ENCODE measurements at places on chromosomes 6 and 20.

DNA sequence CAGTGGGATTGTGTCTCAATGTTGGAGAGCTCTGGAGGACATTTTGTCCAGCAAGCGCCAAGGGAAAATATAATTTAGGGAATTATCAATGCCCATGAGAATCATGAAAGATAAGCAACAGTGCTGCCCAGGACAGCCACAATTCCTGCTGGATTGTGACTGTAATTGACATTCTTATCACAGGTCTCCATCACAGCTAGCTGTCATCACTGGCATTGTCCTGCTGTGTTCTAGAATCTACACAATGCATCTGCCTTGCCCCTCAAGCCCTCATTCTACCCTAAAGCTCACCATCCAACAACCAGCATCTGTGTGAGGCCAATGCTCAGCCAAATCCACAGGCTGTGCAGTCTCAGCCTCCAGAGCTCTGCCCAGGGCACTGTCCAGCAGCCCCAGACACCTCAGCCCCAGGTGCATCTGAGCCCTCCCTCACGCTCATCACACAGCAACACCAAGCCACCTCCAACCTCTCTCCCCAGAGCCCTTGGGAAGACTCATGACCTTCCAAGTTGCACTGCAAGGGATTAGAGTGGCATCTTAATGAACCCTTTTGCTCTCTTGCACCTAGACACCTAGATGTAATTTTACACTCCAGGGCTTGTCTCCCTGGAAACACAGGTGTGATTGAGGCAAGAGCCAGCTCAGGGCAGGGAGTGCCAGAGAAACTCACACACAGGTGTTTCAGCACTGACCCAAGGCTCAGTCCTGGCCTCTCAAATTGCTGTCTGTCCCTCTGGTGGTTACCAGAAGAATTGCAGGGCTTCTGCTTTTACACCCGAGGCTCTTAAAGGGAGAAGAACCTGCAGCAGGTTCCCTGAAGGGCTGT is 85.2 kb upstream of the PHACTR3 start:
- peak; percentile 9 for DNase-seq

DNA sequence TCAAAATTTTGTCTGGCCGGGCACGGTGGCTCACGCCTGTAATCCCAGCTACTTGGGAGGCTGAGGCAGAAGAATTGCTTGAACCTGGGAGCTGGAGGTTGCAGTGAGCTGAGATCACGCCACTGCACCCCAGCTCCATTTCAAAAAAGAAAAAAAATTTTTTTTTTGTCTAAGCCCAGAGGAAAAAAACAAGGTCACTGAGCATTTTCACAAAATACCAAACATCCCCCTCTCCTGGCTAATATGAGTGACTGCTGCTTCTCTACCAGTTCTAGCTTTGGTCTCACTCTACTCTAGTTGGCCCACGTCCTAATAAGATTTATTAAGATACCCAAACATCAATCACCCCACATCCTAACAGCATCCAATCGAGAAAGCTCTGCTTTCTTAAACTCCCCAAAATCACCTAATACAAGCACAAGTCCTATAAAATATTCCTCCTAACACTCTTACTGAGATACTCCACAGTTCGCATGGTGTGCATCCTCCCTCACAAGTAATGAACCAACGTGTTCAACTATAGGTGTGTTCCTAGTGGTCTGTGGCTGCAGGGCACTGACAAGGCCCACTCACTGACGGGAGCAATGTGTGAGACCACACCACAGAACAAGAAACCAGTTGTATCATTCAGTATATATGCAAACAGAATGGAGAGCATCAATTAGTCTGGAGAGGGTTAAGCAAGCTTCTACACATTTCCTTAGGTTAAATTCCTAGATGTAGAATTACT is 64.2 kb downstream of the FKBP5 start:
- no peak for DNase-seq

DNA sequence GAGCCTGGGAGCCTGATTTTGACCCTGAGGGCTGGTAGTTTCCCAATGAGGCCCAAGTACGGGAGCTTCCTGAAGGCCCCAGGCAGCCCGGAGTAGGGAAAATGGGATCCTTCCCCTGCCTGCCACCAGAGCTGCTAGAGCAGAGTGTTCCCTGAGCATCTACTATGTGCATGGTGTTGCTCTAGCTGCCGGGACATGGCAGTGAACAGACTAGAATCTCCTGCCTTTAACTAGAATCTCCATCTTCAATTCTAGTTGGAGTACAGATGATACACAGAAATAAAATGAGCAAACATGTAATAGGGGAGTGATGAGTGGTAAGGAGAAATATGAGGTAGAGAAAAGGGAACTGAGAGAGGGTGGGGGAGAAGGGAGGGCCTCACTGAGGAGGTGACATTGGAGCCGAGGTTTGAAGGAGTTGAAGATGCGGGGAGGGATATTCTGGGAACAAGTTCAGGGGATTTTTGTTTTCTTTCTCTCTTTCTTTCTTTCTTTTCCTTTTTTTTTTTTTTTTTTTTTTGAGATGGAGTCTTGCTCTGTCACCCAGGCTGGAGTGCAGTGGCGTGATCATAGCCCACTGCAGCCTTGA is 18.5 kb downstream of the VSTM2L start:
- DNase-seq = no peak

DNA sequence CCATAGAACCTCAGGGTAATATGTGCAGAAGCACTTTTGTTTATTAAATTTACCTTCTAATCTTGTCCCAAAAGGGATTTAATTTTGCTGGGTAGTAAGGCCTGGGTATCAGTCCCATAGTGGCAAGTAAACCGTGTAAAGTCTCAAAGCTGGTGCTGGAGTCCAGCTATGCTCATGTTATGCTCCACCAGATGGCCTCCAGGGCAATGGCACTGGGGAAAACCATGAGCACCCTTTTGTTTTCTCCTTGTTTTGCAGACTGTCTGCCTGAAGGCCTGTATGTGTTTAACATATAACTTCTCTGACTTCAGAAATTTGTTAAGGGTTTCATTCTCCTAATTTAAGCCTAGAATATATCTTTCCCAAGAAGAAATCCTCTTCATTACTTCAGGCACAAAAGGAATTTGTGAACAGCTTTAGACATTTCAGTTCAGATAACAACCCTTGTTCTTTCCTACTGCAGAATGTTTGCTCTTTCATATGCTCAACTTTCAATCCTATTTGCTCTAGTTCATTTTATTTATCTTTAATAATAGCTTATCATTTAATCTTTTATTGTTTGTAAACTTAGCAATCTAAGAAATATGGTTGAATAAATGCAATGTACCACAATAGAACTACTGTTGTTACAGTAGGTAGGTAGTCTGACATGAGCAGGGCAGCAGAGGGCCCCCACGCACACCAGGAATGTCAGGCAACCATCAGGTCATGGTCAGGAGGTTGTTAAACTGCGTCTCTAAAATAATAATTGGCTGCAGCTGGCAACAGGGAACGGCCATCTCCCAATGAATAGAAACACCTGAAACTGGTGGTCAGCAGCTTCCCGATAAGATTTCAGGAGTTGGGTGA is 162.8 kb downstream of the TENT5A start:
- DNase-seq = no peak

DNA sequence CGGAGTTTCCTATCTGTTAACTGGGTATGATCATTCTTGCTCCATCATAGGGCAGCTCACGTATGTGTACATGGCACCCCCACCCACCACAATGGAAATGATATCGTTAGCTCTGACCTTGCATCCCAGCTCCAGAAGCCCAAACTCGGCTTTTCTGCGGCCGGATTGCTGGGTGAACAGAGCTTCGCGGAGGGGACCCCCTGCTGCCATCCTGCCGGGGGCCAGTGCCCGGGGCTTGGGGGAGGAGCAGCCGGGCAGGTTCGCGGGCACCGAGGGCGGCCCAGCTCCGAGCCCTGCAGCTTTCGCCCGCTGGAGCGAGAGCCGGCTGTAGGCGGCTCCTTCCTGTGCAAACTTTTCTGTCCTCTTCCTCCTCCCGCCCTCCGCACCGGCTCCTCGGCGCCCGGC is 24.9 kb upstream of the FUCA2 start:
- no peak for DNase-seq

- peak; percentile 49 for DNase-seq
Observed at GRCh38 chr20:44407402-44408184, 52.1 kb downstream of the HNF4A start.

DNA sequence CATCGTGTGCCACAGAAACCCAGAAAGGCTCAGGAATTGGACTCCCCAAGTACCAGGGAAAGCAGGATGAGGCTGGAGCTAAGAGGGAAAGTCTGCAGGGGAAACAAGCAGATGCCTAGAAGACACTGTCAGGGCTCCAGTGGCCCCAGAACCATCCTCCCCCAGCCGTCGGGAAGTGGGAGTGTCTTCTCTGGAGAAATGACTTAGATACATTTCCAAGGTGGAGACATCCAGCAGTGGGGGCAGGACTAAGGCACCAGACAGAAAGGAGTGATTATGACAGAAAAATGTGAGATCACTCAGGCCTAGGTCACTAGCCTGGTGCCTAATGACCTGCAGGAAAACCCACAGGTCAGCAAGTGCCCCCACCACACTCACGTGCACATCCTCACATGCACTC is 36.0 kb upstream of the VSX1 start:
- DNase-seq = no peak

- peak; percentile 1 for DNase-seq
Observed at GRCh38 chr6:148166339-148166968, 176.2 kb upstream of the SASH1 start.

DNA sequence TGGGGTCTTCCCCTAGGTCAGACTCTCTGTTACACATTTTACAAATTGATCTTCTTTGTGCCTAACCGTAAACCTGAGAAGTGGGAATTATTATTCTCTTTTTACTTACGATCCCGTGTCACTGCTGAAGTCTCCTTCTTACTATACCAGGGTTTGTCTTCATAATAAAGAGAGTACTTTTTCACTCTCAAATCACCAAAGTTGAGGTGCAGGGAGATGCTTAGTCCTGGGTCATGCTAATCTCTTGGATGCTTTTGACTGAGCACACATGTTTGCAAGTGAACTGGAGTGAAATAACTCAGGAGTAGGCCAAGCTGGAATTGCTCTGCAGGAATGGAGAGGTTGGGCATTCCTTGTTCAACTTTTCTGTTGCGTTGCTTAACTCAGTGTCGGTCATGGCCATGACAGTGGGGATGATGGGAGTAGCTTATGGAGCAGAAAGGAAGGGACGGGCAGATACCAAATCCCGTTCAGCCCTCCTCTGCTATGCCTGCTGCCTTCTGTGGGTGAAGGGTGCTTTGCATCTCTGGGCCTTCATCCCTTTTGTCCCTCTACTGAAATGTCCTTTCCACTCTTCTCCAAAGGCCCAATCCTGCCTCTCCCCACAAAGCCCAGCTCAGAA is 15.2 kb upstream of the TAGAP start:
- no peak for DNase-seq

DNA sequence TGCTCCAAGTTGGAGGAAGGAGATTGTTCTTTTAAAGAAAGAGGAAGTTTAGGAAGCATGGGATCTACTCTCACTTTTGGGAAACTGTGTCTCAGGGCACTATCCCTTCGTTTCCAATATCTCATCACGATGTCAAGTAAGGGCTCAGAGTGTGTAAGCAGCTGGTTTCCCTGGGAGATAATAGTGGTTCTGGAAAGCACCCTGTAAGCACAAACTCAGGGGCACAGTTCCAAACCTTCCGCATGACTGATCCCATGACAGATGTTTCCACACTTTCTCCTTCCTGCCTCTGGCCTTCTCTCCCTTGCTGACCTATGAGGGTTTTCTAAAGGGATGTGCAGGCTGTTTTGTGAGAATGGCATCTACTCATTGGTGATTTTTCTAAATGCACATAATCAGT is 33.9 kb downstream of the ADTRP start:
- peak; percentile 52 for DNase-seq

DNA sequence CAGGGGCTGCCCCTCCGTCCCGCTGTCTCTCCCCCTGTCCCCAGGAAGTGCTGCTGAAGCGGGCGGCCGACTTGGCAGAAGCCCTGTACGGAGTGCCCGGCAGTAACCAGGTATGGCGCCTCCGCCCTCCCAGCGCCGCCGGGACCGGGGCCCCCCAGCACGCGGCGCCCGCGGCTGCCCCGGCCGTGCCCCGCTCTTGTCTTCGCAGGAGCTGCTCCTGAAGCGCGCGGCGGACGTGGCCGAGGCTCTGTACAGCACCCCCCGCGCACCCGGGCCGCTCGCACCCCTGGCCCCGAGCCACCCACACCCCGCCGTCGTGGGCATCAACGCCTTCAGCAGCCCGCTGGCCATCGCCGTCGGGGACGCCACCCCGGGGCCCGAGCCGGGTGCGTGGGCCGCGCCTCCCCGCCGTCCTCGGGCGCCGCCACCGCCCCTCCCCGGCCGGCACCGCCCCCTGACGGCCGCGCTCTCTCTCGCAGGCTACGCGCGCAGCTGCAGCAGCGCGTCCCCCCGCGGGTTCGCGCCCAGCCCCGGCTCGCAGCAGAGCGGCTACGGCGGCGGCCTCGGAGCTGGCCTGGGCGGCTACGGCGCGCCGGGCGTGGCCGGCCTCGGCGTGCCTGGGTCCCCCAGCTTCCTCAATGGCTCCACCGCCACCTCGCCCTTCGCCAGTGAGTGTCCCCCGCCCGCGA is 48.4 kb downstream of the CPXM1 start:
- no peak for DNase-seq

GRCh38 chr6:129621252-129621651 is 88.7 kb downstream of the ARHGAP18 start:
- DNase-seq = no peak

GRCh38 chr20:33689973-33690372 is 3.8 kb upstream of the E2F1 start:
- DNase-seq = no peak

DNA sequence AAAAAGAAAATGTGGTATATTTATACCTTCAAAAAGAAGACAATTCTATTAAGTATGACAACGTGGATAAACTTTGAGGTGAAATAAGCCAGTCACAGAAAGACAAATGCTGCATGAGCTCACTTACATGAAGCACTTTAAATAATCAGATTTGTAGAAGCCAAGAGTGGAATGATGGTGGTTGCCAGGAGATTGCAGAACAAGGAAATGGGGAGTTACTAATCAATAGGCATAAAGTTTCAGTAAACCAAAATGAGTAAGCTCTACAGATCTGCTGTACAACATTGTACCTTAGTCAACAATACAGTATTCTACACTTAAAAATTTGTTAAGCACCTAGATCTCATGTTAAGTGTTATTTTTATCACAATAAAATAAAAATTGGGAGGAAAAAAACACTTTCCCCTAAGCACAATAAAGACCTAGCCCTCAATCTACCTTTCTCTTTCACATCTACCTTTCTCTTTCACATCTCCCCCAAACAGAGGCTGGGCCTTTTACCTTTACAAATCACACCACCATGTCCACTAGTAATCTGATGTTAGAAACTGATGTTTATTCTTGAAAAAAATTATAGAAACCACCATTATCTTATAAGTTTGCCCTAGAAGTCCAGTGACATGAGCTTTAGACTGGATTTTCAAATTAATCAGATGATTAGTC is 73.9 kb downstream of the PKIB start:
- DNase-seq = no peak

- DNase-seq = no peak
Observed at GRCh38 chr6:159043947-159044346, 844 bp downstream of the TAGAP start.

DNA sequence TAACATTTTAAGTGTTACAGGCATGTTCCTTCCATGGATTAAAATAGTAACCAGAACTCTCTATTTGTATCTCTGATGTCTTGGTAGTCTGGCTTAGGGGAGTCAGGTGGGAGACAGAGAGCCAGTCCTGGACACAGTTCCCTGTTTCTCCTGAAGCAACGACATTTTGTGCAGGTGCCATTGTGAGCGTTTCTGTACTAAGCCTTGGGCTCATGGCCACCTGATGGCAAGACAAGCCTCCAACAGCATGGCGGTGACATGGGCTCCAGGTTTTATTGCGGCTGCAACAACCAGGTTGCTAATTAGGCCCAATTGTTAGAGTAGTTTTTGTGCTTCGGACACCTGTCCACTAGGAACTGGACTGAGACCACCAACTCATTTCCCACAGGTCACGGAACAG is 105.3 kb downstream of the PRDM13 start:
- DNase-seq = no peak

- no peak for DNase-seq
Observed at GRCh38 chr6:156752666-156753301, 24.4 kb upstream of the ARID1B start.

All from kidney epithelial cell (primary cell).